ENCODE measurements at places on chromosomes 5 and 9.

DNA sequence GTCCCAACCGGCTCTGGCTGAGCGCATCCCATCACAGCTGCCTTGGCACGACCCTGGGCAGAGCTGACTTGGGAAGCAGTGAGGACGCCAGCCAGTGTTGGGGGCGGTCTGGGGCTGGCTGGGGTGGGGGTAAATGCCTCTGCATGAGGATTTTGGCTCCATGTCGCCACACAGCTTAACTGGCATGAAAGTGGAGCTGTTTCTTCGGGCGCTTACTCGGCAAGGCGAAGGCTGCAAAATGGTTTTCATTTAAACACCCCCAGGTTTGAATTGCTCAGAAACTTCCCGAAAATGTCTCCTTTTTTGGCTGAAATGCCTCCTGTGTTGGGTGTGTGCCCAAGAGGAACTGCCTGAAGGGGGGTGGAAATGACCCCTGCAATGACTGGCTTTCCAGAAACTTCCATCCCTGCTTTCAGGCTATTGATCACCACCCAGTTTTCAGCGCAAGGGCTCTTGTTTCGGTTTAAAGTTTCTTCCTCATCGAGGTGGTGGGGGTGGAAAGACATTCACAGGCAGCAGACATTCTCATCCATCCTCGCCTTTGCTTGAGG is 38.3 kb downstream of the PTGES start:
- DNase-seq: no peak

DNA sequence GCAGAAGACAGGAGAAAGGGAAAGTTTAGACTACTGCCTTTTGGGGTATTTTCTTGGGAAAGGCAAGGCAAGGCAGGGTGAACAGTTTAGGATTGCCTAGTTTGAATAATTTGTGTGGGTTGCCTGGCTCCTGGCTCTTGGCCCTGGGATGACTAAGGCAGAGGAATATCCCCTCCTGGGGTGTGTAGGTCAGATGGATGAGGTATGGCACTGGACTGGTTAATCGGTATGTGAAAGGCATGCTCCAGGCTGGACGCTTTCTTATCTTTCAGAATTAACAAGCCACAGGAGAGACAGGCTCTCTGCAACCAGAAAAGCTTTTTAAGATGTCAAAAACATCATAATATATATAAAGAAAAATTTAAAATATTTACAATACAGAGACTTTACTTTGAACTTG is 58.6 kb downstream of the STARD4 start:
- no peak for DNase-seq

GRCh38 chr9:113992276-113992951 is 85.7 kb downstream of the AMBP start:
- no peak for DNase-seq

DNA sequence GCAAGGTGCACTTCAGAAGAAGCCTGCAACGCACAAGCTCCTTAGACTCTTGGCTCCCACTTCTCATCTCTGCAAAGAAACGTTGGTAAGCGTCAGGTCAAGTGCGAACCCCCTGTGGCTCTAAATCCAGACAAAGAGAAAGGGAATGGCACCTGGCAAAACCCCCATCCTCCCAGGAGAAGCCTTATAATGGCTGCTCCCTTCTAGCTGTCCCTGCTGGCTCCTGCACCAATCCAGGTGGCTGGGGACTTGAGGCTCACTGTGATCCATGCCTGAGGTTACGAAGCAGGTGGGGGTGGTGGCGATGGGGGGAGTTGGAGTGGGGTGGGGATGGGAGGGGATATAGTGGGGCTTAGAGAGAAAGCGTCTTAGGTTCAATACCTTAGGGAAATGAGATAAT is 272.8 kb downstream of the DENND1A start:
- no peak for DNase-seq

- DNase-seq: no peak
Measured at GRCh38 chr5:137281201-137281600, 217.9 kb downstream of the SPOCK1 start.

DNA sequence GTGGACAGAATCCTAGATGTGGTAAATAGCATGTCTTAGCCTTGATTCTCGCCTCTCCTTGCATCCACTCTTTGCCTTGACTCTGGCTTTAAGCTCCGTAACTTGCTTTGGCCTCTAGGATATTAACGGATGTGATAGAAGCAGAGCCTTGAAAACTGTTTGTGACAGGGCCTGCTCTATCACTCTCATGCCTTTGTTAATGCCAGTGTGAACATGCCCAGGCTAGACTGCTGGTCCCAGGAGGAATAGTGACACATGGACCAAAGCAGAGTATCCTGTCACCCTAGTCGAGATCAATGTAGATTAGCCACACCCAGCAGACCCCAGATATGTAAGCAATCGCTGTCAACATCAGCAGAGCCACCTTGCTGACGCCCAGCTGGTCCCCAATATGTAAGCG is 109.9 kb upstream of the C9orf72 start:
- no peak for DNase-seq

- DNase-seq: no peak
Measured at GRCh38 chr5:95237324-95237723, 47.6 kb downstream of the MCTP1 start.

GRCh38 chr9:78297672-78297961 is 692 bp downstream of the PSAT1 start:
- no peak for DNase-seq

- no peak for DNase-seq
Measured at GRCh38 chr5:155921621-155922020, 405.3 kb upstream of the SGCD start.

DNA sequence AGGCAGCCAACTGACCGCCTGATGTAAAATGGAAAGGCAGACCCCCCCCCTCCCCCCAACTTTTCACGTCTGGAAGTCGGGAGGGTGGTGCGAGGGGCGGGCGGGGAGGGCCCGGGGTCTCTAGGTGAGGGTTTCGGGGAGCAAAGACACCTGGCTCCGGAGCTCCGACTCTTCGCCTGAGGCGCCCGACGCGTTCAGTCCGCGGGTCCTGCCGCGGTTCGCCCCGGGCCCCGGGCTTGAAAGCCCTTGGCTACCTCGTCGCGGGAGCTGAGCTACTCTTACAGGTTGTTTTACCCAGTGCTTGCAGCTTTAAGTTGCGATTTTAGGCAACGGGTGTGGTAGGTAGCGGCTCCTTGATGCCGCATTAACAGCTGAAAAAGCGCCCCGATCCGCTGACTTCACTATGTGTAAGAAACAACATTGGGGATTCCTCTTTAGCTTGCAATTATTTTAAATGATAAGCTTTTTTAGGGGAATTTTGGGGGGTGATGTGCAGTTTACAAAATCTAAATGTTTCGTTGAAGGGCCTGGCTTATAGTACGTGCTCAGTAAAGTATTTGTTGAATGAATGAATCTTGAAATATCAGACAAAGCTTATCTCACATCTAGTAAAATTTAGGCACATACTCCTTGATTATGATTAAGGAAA is 722 bp downstream of the CDC42SE2 start:
- no peak for DNase-seq

DNA sequence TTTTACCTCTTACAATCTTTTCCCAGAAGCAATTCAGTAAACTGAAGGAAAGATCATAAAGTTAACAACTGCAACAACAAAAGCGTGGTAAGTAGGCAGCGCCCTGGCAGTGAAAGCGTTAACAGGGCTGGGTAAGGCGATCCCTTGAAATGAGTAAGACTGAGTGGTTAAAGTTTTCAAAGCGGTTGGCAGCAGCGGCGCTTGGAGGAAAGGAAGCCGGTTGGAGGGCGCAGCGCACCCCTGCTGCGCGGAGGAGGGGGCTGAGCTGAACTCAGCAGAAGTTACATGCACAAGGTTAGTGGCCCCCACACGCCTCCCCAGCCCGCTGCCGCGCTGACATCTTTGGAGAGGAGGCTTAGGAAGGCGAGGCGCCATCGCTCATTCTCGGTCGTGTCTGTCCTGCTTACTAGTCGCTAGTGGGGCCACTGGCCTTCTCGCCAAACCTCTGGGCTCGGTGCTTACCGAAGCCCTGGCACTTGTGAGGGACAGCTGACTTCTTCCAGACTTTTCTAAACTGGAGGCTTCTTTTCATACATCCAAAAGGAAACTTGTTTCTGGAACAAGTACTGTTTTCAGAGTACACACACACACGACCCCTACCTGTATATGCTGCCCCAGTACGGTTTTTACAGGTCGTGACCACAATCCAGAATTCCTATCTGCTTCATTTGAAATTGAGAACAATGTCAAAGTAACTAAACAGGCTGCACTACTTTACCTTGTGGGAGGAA is at the start of gene SH3RF2:
SH3RF2 (plus strand) TSS at position 178 of the 731 bp plus-strand sequence. CDS start 1,351 bp downstream, outside the sequence.
- DNase-seq: no peak

GRCh38 chr9:1014225-1014624 is 35.9 kb upstream of the DMRT2 start:
- no peak for DNase-seq

All from GM20000 (cell line).